ENCODE measurements at places on chromosomes 1 and 21.

- DNase-seq = no peak
Measured at GRCh38 chr21:42479582-42479981, 16.4 kb downstream of the RSPH1 start.

DNA sequence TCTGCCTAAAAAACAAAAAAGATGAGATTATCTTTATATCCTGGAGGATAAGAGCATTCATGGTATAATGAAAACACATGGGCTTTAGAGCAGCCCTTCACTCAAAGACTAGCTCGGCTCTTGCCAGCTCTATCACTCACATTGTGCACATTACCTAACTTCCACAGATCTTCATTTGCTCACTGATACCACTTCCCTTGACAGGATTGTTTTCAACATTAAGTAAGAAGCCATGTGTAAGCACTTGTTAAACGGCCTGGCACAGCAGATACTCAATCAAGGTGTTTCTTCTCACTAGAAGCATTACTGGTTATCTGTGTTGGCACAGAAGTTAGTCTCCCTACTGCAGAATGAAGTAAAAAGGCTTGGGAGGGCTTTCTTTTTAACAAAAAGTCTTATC is 18.7 kb downstream of the LPGAT1 start:
- DNase-seq = no peak

DNA sequence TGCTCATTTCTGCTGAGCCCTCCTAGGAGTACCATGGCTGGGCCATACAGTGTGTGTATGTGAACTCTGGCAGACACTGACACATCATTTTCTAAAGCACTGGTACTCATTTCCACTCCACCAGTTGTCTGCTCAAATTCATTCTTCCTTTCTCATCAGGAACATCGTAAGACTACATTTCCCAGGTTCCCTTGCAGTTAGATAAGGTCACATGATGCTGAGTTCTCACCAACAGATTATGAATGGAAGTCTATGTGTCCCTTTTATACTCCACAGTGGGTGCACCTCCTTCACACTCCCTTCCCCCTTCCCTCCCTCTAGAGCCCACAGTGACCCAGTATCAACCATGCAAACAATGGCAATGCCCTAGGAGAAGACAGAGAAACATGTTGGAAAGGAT is 38.3 kb upstream of the PAX7 start:
- DNase-seq = no peak

GRCh38 chr1:205190845-205191577 is 20.5 kb downstream of the DSTYK start:
- DNase-seq = no peak

DNA sequence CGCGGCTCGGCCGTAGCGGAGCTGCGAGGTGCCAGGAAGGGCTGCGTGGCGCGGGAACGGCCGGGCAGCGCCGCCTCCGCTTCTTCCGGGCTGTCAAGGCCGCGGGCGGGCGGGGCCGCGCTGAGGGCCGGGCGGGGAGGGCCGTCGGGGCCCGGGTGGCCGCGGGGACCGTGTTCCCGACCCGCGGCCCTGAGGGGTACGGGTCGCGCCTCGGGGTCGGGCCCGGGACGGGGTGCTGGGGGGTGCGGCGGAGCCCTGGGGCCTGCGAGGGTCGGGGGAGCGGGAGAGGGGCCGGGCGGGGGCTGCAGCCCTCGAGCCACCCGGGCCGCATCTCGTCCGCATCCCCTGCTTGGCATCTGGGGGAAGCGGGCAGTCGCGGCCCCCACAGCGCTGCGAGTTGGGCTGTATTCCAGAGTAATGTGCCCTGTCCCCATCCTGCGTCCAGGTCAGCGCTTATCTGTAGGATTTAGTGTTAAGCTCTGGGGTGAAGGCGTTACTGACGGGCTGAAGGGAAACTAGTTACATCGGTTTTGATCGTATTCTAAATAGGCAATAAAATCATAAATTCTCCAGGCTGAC is 379 bp downstream of the RER1 start:
- DNase-seq = no peak

DNA sequence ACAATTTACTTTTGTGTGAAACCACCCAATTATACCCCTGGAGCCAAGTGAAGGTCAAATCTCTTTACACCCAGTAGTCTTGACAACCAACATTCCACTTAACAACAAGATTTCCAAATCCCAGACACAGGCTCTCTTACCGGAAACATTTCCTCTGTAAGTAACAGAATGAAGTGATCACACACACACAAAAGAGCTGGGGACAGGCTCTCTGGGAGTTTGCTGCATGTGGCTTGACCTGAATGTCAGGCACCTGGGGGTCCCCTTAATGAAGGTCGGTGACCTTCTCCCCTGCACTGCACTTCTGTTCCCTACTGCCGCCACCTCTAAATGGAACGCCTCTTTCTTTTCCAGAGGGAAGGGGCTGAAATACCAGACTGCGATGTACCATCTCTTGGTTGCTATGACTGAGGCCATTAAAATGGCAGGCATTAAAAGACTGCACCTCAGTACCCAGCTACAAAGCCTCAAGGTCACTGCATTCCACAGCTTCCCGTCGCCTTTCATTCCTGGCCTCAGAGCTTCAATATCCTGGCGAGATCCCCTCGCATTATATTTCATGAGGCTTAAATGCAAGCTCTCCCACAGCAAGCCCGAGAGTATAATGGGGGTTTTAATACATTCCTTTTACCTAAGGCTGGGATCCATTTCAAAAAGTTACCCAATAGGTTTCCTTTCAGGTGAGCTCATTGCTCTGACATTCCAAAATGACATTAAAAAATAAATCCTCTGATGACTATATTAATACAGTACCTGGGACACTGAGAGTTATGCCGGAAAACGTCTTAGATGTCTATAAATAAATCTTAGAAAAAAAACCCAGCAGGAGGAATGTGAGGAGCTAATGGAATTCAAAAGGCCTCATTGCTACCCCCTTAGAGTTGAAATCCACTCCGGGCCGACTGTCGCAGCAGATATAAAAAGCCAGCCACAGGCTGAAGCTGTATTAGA is 90.9 kb upstream of the DIRAS3 start:
- no peak for DNase-seq

GRCh38 chr21:22804151-22804550 is 1805.9 kb downstream of the NCAM2 start:
- no peak for DNase-seq

GRCh38 chr1:220700556-220701179 is 10.5 kb downstream of the C1orf115 start:
- DNase-seq = no peak

DNA sequence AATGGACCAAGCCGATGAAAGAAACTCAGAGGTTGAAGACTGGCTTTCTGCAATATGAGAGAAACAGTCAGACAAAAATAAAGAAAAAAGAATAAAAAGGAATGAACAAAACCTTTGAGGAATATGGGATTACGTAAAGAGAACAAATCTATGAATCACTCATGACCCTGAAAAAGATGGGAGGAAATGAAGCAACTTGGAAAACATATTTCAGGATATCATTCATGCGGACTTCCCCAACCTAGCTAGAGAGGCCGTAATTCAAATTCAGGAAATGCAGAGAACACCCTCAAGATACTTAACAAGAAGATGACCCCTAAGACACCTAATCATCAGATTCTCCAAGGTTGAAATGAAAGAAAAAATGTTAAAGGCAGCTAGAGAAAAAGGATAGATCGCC is 705.3 kb upstream of the CHRM3 start:
- DNase-seq = no peak

DNA sequence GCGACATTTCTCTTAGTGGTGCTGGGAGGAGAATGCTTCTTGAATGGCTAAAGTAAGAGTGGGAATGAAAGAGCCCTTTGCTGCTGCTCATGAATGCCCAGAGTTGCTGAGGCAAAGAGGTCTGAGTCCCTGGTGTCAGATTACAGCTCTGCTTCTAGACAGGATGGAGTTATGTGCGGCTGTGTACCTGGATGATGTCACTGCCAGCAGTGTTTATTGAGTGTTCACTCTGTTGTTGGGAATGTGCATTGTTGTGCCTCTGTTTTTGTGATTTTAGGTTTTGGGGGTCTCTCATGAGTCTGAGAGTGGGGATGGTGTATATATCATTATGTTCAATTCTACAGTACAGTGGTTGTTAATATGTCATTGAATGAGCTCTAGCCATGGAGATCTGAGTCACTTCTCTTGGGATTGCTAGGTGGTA is 2.7 kb downstream of the CDC14A start:
- no peak for DNase-seq

DNA sequence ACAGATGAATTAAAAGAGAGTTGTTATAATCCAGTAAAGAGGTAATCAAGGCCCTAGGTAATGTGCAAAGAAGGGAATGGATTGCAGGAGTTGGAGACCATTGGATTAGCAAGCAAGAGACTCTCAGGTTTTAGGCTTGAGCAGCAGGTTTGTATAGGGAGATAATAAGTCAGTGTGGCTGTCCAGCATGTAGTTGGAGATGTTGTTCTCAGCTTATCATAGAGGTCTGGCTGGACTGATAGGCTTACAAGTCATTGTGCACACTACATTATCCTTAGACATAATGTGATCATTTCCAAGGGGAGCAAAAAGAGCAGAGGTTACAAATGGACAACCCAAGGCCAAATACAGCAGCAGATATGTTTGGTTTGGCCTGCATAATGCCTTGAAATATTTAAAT is 45.9 kb upstream of the SAMD13 start:
- DNase-seq = no peak

- no peak for DNase-seq
Measured at GRCh38 chr1:21342961-21343838, 52.9 kb upstream of the ECE1 start.

DNA sequence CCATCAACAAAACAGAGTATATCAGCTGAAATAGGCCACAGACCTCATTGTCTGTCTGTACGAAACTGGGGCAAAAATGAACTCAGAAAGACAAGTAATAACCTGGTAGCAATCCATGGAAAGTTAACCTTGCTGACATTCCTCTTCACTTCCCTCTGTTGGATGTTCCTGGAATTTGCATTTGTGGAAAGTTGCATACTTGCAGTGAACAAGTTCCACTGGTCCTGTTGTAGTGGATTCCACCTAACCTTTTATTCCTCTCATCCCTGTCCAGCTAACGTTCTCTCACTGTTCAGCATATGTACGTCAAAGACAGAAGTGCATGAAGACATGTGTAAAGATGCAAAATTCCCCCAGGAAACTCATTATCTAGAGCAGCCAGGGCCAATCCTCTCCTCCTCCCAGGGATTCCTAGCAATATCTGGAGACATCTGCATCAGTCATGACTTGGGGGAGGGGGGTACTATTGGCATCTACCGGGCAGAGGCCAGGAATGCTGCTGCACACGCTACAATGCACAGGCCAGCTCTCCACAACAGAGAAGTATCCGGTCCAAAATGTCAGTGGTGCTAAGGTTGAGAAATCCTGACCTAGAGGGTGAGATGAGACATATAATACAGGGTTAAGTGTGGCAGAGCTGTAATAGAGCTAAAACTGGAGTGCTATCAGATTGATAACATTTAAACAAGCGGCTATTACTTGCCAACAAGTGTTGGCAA is 8.2 kb downstream of the LPAR3 start:
- DNase-seq = no peak

- DNase-seq = no peak
Measured at GRCh38 chr1:66402194-66402593, 131.8 kb upstream of the SGIP1 start.
